DND-41 (cell line): ENCODE measurements at places on chromosomes 6 and 20.

DNA sequence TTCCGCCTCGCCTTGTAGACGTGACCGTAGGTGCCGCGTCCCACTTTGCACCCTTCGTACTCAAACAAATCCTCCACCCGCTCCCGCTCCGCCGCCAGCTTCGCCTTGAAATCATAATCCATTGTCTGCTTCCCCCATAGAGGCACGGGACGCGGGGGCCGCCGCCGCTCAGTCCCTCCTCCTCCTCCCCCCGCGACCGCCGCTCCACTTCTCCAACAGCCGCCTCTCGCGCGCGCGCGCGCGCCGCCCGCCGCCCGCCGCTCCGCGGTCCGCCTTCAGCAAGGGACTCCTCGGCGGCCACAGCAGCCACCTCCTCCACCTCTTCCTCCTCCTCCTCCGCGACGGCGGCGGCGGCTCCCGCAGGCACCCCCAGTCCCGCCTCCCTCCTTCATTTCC lies 256 bp downstream of the CDK19 start:
- DNase-seq: no peak

GRCh38 chr6:20811109-20811761 lies 277.0 kb downstream of the CDKAL1 start:
- no peak for DNase-seq

DNA sequence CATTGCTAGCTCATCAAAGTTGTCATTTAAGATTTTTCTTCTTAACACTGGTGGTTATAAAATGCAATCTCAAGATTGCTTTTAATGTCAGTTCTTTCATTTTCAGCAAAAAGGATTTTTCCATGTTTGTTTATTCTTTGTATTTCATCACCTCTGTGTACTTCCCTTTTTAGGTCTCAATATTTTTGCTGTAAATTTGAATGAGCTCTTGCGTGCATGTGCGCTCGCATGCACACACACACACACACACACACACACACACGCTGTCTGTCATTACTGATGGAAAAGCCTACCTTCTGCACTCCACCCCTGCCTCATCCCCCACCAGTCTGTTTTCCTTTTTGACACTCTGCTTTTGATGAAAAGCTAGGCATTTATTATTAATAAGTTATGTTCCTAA lies 85.3 kb upstream of the FYN start:
- DNase-seq: no peak

- no peak for DNase-seq
These were observed 58.8 kb downstream of the BMP6 start for GRCh38 chr6:7784706-7785105.

DNA sequence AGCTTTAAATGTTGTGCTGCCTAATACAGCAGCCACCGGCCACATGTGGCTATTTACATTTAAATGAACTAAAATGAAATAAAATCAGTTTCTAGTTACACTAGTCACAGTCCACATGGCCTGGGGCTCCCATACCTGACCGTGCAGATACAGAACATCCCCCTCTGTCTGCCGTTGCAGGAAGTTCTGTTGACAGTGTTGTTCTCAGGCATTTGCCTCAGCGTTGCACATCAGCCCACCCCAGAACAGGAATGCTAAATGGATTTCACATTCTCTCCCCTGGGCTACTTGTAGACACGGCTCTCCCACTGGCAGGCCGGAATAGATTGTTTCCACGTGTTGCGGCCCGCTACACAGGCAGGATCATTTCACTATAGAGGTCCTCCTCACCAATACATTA lies 26.3 kb downstream of the JAG1 start:
- DNase-seq: no peak

- no peak for DNase-seq
These were observed 46.2 kb downstream of the TTI1 start for GRCh38 chr20:37986873-37987601.

- DNase-seq: no peak
These were observed 55.1 kb downstream of the TBXT start for GRCh38 chr6:166112580-166112979.

GRCh38 chr6:33505548-33506370 lies 51.4 kb downstream of the ZBTB9 start:
- DNase-seq: no peak
